Posterior vena cava (tissue), 2 donors: ENCODE measurements at places on chromosomes 12 and 14.
A peak's percentile ranks its signal among the peaks of the same experiment; 100 is the strongest.

DNA sequence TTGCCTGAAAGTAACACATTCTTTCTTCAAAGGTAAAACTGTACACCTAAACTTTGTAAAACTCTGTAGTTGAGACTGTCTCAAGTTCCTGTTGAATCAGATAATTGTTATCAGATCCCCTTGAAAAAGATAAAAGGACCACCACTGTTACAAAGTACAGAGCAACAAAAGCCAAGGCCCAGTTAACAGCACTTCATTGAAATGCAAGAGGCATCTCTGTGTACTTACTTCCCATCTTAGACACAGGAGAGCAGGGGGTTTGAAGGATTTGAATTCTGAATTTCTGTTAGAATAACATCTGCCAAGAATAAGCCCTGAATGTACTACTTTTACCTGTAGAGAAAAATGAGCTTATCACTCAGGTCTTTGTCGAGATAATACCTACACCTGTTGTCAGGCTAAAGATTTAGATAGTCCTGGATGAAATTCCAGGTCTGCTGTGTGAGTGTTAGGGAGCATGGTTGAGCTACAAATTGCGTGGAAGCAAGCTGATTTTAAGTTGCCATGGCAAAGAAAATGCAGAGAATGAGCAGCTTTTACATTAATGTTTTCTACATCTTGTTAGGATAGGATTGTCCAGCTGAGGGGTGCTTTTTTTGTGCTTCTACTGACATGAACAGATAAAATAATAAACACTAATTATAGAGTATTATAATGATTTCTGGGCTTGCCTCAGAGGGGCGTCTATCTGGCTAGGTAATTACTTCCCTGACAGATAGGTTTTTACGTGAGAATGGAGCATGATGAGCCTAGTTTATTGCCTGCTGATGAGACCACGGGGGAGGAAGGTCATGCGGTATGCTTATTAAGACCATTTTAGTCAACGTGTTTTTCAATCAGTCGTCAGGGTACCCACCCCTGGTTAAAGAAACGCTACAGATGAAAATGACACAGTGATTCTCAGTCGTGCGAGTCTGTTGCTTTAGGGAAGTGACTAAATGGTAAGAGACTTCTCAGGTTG, 309.2 kb downstream of the PAWR start:
- no peak for DNase-seq

- DNase-seq = no peak
Observed at GRCh38 chr12:64627771-64628170, 17.5 kb downstream of the RASSF3 start.

GRCh38 chr12:3580094-3580749, 89.2 kb downstream of the PRMT8 start:
- DNase-seq = peak; percentile 9

GRCh38 chr12:14840616-14841015, 2.7 kb downstream of the ART4 start:
- no peak for DNase-seq

GRCh38 chr12:62313727-62314380, 53.6 kb downstream of the USP15 start:
- DNase-seq = no peak

DNA sequence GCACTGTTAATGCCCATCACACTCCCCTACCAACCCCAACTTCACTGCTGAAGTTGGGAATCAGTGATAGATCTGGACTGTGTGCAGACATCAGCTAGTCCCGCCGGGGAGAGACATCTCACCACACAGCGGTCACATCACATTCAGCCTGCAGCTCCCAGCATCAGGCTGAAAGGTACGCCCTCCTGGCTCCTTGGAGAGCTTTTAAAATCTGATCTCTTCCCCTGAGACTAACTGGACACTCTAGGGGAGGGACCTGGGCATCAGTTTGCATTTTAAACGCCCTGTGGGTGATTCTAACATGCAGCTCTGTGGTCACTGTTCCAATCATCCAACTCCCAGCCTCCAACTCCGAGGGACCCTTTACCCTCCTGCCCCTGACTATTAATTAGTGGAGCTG, 58.4 kb downstream of the CCDC85C start:
- no peak for DNase-seq

GRCh38 chr14:88815980-88816379, 8.5 kb upstream of the TTC8 start:
- no peak for DNase-seq

DNA sequence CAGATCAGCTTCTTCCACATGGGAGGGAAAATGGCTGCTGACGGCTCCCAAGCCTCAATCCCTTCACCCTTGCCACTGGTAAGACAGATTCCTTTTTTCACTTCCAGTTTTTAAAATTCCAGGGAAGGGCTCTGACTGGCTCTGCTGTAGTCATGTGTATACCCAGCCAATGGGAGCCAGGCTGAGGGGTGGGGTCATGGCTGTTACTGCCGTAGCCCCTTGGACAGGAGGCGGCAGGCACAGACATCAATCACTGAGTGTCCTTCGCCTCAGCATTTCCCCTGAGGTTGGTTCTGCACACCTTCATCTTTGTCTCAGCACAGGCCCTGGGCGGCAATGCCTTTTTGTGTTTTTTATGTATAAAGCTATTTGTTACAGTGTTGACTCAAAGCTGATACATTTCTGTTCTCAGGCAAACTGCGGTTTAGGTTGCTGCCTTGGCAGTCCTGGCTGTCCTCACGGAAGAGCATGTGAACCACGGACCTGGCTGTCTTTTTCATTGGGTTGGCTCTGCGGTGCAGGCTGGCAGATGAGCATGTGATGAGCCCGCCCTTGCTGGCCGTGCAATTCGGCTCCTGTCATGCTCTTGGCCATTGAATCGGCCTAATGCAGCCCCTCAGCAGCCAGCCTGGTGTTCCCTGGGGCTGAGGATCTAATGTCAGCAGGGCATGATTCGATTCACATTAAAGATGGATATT, 74.3 kb downstream of the PPM1A start:
- DNase-seq = no peak

DNA sequence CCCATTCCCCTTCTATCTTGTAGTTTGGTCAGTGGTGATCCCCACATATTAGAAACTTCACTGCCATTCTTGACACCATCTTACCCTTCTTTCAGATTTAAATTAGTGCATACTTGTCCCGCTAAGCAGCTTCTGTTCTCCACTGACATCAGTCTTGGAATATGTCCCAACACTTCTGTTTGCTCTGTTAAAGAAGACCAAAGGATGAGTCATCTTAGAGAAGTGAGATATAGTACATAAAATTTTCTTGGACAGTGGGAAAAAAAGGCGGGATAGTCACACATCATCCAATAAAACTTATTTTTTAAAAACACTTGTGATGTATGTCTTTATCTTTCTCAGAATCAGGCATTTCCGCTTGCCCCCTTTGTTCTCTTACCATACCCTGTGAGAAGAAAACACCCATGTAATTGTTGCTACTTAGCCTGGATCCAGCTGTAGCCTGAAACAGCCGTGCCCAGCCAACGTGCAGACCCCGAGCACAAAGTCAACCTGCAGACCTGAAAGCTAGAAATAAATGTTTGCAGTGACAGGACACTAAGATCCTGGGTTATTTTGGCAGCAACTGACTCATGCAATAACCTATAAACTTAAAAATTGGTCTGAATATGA, 100.1 kb upstream of the PDE3A start:
- DNase-seq = no peak

DNA sequence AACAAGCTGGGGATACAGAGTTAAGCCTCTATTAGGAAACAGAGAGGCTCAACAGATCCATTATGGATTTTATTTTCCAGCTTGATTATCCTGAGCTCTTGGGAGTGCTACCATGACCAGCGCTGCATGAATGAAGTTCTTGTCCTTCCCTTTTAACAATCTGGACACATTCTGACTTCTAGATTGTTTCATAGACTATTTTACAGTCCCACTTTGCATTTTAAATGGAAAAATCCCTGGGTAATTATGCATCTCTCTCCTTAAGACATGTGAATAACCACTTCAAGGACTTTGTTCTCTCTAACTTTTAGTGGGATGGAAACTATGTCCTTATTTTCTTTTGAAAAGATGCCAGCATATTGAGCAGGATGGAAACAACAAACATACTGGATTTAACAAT, 2.0 kb downstream of the CCDC198 start:
- no peak for DNase-seq

DNA sequence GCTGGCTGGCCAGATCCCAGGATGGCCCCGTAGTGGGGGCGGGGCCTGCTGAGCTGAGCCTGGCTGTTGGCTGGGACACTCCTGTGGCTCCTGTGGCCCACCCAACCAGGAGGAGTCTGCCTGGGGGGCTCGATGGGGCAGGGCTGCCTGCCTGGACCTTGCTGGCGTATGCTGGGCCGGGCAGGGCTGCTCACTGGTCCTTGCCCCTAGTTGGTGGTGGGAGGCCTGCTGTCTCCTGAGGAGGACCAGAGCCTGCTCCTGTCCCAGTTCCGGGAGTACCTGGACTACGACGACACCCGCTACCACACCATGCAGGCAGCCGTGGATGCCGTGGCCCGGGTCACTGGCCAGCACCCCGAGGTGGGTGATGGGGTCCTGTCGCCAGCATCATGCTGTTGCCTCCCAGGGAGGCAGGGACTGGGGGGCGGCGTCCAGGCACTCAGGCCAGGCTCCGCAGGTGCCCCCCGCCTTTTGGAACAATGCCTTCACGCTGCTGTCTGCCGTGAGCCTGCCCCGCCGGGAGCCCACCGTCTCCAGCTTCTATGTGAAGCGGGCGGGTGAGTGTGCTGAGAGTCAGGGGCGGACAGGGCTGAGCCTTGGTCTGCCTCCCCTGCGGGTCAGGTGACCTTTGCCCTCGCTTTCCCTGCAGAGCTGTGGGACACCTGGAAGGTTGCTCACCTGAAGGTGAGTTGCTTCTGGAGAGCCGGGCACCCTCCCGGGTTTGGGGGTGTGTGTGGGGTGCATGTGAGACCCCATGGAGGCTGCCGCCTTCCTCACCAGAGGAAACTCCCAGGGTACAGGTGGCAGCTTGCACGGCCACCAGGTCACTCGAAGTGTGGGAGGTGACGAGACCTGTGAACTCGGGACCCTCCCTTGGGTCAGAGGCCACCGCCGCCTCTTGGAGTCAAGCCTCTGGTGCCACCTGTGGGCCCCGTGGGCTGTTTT, 3.4 kb downstream of the NOC4L start:
- peak; percentile 70 for DNase-seq

DNA sequence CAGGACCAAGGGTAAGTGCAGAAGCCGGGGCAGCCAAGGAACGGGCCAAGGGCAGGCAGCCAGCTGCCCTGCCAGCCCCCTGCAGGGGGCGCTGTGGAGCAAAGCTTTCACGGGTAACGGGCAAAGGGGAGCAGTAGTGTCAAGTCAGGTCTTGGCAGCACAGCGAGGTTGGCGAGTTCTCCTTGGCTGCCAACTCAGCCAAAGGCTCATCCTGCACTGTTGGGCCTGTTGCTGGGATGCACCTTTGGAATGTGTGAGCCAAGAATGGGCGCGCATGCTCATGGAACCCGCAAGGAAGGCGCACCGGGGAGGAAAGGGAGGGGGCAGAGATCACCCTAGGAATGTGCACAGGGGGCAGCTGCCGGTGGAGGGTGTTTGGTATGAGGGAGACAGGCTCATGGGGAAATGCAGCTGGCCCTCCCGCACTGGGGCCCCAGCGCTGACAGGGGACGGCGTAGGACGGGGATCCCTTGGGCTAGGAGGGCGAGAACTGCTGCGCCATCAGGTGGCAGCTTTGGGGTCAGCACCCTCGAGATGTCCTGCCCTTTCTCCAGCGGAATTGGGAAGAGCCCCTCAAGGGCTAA, 138.0 kb downstream of the ASCL4 start:
- no peak for DNase-seq

DNA sequence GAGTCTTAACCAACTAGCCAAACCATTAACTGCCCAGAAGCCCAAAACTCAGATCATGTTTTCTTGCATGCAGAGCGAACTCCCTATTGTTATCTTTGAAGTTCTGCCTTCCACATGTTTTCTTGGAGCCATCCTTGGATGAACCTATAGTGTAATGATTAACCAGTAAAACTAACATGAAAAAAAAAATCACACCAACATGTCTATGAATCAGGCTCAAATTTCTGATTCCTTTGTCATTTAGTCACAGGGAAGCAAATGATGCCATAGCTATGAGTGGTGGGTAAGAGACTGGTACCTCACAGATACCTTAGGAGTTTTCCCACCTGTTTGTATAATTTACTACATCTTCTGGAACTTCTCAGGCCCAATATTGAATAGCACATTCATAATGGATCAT, 70.7 kb downstream of the PTPRO start:
- no peak for DNase-seq

- DNase-seq = peak; percentile 96
Observed at GRCh38 chr14:103206836-103207387, 83.7 kb downstream of the TNFAIP2 start.

DNA sequence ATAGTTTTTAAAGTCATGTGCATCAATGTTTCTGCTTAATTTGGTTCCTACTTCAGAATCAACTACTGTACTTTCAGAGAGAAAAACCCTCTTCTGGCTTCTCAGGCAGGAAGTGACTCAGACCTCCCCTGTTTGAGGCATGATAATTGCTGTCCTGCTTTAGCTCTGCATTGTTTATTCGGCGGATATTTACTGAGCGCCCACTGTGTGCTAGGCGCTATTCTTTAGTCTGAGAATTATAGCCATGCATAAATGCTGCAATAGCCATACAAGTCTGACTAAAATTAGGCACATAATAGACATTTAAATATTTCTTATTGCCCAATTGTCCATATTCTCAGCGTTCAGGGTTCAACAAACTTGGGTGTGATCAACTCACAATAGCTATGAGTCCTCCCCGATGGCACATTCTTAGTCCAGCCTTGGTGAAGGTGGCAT, 6.1 kb upstream of the AMIGO2 start:
- DNase-seq = no peak

GRCh38 chr12:130192642-130193345, 30.5 kb downstream of the FZD10 start:
- no peak for DNase-seq

GRCh38 chr12:71392521-71393145, 47.0 kb upstream of the LGR5 start:
- no peak for DNase-seq

GRCh38 chr14:81990312-81990761, 456.7 kb upstream of the SEL1L start:
- DNase-seq = no peak

DNA sequence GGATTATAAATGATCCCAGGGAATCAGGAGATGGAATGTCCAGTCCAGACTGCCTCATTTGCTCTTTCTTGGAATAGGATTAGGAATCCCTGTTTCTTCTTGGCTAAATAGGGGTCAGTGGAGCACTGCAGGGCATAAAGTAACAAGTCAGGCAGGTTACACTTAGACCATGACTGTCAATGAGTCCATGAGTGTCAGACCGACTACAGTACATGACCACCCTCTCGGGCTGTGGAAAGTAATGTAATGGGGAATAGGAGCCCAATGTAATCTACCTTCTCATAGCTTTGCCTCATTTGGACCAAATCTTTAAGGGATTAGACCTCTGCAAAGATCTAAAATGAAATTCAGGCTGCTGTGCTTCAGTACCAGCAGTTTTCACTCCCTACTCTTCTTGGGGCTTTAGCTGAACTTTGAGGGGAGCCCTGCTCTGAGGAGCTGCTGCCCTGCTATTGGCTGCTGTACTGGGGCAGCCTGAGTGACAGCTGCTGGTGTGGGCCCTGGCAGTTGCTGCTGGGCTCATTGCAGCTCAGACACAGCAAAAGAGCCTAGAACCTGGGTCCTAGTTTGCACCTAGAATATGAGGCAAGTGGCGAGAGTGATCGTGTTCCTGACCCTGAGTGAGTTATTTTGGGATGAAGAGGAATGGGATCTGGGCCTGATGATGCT, 62.2 kb upstream of the OR4E1 start:
- DNase-seq = no peak

GRCh38 chr12:54561164-54561563, 11.8 kb downstream of the PDE1B start:
- DNase-seq = no peak

GRCh38 chr14:72540836-72541235, 353.1 kb downstream of the DPF3 start:
- DNase-seq = no peak
